ENCODE measurements at places on chromosomes 11 and 22.

- DNase-seq: no peak
Measured at GRCh38 chr22:44291674-44292360, 20.9 kb downstream of the SHISAL1 start.

DNA sequence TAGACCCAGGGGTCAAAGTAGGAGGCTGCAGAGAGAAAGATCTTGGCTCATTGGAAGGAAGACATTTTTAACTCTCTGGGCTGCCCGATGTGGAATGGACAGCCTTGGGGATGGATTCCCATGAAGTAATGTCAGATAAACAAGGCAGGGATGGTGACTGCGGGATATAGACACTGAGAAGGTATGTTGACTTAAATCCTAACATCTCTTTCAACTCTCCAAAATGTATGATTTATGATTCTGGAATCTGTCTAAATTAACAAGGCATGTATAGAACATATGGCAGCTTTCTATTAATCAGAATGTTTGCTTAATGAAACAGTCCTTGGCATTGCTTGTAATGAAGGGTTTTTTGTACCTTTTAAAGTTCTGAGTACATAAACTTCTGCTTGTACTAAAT is 56.1 kb upstream of the VSTM5 start:
- no peak for DNase-seq

DNA sequence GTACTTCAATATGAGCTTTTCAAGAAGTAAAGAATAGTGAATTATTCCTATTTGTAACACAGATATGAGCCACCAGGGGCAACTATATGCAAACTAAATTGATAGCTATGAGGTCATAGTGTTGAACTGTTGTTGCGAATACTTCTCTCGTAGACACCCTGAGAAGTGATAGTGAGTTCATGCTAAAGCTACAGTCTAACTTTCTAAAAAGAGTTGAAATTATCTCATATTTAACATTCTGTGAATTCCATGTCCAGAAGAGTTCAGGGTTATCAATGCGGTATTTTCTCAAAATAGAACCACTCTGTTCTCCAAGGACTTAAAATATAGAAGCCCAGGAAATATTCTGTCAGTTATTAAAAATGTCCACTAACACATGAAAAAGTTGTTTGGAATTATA is 185.4 kb downstream of the AASDHPPT start:
- no peak for DNase-seq

GRCh38 chr11:77557553-77557952 is 32.2 kb upstream of the AQP11 start:
- no peak for DNase-seq

DNA sequence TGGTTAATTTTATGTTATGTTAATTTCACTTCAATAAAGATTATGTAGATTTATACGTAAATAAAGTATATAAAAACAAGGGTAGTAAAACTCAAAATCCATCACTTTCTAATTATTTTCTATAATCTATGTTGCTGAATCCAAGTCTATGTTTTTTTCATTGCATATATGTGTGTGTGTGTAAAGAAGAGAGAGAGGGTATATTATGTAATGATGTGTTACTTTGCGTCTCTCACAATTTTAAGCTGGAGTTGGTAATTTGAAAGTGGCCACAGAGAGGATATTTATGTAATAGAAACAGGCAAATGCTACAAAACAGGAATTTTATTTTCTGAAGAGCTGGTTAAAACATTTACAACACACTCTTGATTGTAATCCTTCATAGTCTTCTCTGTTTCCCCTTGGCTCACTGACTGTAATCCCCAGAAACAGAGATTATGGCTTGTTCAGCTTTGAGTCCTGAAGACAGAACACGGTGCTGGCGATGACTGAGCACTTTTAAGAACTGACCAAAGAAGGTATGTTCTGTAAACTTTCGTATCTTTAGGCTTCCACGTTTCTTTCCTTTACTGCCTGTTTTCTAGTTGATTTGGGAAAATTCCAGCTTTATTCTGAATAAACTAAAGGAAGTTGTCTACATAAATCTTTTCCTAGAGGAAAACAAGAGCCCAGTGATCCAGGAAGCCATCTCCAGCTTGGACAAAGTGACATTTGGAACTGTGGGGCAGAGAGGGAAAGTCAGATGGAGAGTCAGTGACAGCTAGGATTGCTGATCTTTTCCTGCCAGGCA is 43.6 kb downstream of the OR2AG2 start:
- DNase-seq: no peak

DNA sequence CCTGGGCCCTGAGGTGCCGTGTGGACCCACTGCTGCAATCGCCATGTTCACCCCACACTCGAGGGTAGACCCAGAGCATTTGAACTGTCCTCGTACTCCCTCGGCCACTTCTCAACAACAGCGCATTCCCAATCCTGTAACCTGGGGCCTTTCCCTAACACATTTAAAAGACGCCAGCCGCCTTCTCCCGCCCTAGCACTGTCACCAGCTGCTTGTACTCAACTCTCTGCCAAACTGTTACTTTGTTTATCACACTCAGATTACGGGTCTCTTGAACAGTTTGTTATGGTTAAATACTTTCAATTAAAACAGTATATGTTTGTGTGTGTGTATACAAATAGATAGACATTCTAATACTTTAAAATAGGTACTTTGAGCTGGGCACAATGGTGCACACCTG is 20.7 kb downstream of the CDKN1C start:
- DNase-seq: no peak

DNA sequence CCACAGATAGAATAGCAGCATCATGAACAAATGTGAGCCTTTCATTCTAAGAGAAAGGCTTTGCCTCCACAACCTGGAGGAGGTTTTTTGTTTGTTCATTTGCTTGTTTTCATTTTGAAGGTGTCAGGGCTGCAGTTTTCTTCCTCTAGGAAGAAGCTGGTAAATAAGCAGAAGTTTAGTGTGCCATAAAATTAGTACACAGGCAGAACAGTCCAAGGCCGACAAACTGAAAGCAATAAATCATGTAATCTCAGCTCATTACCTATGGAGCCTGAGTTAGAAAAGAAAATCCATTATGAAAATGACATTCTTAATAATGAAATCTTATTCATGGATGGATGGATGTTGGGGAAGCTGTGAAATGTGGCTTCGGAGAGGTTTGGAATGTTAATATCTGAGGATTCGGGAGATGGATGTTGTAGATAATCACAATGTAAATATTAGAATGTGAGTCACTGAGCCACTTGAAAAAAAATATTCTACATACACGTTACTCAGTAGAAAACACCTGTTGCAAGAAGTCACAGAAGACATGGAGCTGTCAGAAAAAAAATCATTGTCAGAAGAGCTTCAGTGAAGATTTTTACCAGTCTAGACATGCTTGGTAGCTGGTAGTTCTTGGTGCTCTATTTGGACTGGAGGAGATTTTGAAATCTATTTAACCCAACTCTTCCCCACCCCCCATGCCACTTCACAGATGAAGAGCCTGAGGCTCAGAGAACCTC is 15.0 kb upstream of the ZDHHC13 start:
- DNase-seq: no peak

DNA sequence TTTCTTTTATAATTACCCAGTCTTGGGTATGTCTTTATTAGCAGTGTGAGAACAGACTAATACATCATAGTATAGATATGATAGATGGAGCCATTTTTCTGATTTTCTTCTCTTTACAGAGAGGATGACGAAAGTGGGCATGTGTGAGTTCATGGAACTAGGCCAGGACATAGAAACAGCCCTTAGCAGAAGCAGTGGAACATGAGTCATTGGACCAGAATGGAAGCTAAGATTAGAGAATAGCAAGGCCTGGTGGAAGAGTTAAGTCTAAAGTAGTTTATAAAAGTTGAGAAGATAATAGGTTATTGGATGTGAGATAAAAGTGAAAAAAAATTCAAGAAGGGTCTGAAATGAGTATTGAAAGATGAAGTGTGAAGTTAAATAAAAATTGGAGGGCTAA is 97.0 kb upstream of the MPPED2 start:
- DNase-seq: no peak

DNA sequence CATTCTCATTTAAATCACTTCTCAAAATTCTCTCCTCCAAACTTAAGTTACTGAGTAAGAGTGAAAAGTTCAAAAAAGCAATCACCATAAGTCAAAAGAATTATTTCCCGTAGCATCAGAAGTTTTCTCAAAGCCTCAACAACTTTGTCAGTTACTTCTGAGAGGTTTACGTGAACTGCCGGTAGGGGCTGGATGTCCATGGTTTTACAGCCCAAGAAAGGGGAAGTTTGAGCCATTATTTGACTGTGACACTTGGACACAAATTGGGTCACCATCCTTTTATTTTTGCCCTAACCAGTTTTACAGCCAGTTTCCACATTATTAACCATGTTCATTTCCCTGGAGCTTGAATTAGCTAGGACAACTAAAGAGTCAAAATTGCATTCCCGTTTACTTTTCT is 7.5 kb downstream of the POU2AF3 start:
- DNase-seq: no peak

DNA sequence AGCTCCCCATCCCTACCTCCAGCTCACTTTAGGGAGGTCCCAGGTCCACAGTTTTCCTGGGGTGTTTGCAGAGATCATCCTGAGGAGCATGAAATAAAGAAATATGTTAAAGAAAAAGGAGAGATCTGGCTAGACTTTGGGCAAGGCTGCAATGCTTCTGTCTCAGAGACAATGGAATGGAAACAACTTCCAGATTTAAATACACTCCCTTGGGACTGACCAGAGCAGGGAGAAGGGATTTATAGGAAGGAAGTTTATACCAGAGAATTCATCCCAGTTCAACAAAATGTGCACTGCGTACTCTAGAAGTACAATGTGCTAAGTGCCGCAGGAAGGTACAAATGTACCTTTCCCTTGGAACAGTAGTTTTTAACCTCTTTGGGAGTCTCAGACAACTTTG is 40.4 kb downstream of the ETS1 start:
- no peak for DNase-seq

DNA sequence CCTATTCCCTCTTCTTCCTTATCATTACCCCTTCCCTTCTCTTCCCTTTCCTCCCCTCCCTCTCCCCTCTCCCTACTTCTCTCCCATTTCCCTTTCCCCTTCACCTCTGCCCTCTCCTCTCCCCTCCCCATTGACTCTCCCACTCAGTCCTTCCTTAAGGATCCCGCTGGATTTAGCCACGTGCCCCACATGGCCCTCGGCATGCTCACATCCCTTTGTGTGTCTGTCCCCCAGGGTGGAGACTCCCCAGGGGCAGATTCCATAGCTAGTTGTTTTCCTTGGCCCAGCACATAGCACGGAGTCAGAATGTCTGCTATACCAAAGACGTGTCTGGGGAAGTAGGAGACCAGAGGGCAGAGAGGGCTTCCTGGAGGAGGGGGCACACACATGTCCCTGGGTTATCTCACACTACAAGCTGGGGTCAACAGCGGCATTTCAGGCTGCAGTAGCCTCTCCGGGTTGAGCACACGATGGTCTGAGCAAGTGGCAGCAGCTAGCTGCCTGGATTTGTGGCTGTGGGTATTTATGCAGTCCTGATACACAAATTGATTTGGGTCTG is 487.0 kb downstream of the TBC1D22A start:
- DNase-seq: no peak

DNA sequence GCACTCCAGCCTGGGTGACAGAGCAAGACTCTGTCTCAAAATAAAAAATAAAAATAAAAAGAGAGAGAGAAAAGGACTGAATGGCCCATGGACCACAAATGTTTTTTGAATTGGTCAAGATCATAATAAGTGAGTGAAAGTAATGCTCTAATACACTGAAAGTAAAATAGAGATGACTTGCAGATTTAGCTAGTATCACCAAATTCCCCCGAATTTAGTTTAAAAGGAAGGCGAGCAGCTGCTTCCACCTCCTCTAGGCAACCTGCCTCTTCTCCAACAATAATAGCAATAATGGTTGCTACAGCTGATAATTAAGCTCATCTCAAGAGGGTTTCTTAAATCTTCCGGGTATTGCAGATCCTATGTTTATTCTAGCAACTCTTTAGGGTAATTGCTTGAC is 36.8 kb downstream of the CELF1 start:
- DNase-seq: no peak

- DNase-seq: peak; percentile 54
Measured at GRCh38 chr11:76265771-76266241, 59.5 kb upstream of the WNT11 start.

GRCh38 chr11:17010851-17011420 is 3.3 kb downstream of the PLEKHA7 start:
- no peak for DNase-seq

DNA sequence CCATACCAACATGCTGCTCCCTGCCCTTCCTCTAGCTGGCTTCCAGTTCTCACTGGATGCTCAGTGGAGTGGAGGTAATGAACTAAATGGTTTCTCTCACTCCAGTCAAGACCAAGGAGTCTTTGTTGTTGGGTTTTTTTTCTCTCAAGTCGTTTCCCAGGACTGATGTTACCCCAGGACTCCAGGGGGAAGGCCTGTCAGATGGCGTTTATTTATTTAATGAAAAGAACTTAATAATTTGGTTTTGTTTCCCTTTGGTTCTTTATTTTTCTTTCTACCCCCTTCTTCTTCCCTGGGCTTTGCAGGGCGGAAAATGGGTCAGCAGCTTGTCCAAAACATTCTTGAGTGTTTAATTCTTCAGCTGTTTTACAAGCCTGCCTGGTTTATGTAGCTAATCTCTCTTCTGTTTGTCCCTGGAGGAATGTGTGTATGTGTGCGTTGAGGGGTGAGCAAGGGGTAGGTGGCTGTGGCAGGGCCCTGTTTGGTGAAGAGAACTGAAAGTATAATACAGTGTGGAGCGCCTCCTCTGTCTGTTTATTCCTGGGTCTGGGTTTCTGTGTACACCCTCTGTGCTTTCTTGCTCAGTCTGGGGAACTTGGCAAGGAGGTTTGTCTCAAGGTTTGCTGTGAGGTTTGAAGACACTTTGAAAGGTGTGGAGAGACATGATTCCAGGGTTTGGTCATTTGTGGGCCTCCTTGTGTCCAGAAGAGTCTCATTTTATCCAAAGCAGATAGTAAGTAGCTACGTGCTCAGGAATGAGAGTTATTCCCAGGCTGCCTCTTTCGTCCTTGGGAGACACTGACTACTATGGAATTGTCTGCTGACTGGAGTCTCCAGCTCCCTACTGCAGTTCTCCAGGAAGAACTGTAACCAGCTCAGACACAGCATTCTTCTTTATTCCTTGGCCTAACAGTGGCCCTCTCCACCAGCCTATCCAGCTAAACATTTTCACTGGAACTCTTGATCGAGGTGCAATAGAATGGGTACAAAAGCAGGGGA is 175.5 kb downstream of the ADAMTS15 start:
- no peak for DNase-seq

All from GM03348 (cell line).